ENCODE measurements at places on chromosomes 12 and 14. TPM values are rescaled to one million over a fixed set of nuclear protein-coding genes. Genes with fewer than 3 reads are reported as not detected.

The ZFHX2 gene
- total RNA-seq: 0.23 TPM

- DNase-seq: no peak
These were observed 44.8 kb downstream of the CCDC91 start for GRCh38 chr12:28235015-28235414.

DNA sequence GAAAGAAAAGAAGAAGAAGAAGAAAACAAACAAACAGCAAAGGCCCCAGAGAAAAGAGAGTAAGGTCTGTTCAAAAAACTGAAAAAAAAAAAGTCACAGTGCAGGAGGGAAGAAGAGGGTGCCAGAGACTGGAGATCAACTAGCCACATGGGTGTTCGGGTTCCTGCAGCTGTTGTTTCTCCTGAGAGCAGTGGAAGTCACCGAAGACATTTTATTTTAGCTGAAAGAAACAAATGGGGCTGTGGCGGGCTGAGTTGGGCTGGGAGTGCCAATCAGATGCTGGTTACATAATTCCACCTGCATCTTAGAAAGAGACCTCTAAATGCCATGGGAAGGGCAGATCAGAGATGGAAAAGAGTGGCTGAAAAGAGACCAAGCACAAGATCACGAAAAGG lies 33.9 kb downstream of the ACTN1 start:
- no peak for DNase-seq

- DNase-seq: peak; percentile 52
These were observed 180.7 kb downstream of the PHLDA1 start for GRCh38 chr12:75850721-75851462.

DNA sequence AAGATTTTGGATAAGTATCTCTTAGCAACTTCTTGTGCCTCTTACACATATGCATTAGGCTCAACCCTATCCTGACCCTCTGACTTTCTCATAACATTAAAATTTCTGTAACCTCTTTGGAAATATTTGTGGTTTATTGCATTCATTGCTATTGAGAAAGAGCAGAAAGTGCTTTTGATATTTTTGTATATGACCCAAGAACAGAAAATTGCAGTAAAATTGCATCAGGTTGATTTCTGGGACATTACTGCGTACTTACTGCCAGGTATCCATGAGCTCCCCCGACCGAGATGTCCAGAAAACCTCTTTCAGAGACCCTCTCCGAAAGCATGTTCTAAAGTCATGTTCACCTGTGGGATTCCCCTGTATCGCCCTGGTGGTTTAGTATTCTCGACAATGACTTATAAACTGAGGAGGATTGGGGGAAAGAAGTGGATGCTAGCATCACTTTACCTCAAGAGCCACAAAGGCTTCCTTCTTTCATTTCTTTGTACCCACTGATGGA lies 14.5 kb upstream of the IL22 start:
- no peak for DNase-seq

DNA sequence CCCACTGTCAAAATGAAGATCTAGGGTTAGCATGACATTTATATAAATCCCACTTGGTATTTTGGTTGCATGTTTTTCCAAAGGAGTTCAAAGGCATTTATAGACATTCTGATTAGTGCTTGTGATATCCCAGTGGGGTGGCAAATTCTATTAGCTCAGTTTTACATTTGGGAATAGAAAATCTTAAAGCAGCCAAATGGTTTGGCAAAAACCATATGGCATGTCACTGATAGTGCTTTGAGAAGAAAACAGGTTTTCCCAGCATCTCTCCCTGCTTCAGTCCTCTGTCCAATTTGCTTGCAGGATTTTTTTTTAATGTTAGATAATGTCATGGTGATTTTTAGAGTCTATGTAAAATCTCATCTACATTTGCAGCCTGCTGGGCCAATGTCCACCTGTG lies 225.1 kb upstream of the DIO3 start:
- no peak for DNase-seq

- DNase-seq: no peak
These were observed 45.4 kb downstream of the PPP4R3A start for GRCh38 chr14:91464615-91465205.

DNA sequence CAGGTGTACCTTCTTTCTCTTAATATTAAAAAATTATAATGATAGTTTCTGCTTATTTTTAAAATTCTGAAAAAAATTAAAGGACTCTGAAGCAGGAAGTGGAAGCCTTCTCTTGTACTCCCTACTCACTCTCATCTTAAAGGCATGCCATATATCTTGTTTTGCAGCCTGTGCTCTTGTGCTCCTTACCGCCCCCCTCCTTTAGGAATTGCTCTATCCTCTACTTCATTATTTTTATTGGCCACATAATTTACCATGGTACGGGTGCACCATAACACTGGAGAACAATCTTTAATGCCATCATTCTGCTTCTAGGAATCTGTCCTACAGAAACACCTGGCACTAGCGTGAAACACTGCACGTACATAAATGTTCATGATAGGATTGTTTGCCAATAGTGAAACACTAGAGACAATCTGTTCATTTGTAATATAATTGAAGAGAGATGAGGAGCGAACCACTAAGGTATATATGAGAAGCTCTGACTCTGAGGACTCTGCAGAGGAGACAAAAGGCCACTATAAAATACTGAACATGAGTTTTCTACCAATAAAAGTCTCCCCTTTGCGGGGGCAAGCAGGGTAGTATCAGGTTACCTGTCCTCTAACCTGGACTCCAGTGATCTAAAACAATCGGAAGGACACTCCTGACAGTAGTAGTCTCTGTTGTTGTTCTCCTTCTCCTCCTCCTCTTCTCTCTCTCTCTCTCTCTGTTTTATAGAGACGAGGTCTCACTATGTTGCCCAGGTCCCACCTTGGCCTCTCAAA lies 6.3 kb upstream of the NYNRIN start:
- peak; percentile 47 for DNase-seq
